ENCODE measurements at places on chromosomes 13 and 19.
A peak's percentile ranks its signal among the peaks of the same experiment; 100 is the strongest.

DNA sequence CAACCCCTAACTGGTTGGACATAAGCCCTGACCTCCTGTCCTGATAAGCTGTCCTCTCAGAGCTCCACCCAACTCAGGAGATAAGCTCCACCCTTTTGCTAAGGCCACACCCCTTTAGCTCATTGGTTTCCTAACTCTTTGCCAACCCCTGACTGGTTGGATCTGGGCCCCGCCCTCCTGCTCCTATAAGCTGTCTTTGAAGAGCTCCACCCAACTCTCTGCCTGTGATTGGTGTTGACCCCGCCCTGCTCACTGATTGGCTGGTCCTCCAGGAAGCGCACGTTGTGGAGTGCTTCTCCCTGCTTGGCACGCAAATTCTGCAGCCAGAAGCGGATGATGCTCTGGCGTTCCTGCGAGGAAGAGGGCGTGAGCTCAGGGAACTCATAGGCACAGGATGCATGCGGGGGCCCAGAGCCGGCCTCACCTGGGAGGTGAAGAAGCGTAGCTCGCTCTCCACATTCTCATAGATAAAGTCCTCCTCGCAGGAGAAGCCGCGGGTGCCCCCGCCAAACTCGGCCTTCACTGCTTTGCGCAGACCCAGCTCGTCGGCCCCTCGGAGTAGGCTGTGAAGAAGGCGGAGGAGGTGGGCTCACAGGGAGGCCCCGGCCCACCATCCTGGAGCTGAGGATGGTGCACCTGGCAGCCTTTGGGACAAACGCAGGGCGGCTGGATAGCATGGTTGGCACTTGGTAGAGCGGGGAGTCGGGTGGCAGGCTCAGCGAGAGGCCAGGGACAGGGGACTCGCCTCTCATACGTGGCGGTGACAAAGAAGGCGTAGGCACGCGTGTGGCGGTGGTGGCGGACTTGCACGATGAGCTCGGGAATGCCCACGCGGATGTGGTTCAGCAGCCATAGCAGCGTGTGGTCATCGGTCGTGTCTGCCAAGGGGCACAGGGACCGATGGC is 1.7 kb downstream of the ANO8 start:
- no peak for DNase-seq

GRCh38 chr13:32949820-32950219 is 66.4 kb upstream of the KL start:
- DNase-seq, result no peak

DNA sequence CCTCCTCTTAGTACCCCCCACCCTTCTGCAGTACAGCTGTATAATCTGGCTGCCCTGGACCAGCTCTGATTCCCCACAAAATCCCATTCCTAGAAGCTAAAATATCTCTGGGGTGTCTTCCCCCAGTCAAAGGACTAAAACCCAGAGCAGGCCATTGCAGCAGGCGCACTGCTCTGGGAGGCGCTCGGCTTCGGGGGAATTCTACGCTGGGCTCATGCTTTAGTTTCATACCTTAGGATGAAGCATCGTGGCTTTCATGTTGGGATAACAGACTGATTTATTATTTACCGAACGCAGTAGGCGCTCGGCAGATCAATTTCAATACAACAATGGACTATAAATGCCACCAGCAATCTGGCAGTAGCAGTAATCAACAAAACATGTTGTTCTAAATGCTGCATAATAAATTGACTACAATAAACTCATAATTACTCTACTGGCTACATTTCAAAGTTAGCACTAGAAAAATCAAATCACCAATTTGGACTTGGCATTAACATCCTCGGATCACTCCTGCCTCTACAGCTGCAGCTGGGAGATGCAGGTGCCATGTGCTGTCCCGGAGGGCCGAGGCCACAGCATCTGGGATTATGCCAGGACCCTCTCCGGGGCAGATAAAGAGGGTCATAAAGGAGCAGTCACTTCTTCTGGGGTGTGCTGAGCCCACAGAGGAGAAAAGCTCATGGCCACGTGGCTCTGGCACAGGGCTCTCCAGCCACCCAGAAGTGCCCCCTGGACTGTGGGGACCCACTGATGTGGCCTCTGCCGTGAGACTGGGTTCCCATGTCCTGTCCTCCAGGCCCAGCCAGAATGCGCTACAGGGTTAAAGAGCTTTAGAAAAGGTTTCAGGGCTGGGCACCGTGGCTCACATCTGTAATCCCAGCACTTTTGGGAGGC is 35.3 kb downstream of the CEBPG start:
- no peak for DNase-seq

- DNase-seq, result peak; percentile 96
Measured at GRCh38 chr13:47897411-47898050, 103.5 kb downstream of the SUCLA2 start.

- DNase-seq, result no peak
Measured at GRCh38 chr13:41213919-41214318, 19.6 kb upstream of the KBTBD7 start.

DNA sequence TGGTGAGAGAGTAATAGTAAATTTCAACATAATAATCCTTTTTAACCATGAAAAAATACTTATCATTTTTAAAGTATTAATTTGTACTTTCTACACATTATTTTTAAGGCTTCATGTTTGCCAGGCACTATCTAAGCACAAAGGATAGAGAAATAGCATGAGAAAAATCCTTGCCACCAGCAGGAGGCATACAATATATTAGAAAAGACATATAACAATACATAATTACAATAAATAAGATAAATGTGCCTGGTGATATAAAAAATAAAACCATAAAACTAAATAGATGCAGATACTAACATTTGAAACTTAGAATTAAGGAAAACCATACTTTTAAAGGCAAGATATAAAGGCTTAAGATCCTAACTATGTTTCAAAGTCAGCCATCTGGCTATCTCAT is 1256.4 kb downstream of the DIAPH3 start:
- DNase-seq, result no peak

- no peak for DNase-seq
Measured at GRCh38 chr13:111210544-111211469, 95.7 kb downstream of the ARHGEF7 start.

DNA sequence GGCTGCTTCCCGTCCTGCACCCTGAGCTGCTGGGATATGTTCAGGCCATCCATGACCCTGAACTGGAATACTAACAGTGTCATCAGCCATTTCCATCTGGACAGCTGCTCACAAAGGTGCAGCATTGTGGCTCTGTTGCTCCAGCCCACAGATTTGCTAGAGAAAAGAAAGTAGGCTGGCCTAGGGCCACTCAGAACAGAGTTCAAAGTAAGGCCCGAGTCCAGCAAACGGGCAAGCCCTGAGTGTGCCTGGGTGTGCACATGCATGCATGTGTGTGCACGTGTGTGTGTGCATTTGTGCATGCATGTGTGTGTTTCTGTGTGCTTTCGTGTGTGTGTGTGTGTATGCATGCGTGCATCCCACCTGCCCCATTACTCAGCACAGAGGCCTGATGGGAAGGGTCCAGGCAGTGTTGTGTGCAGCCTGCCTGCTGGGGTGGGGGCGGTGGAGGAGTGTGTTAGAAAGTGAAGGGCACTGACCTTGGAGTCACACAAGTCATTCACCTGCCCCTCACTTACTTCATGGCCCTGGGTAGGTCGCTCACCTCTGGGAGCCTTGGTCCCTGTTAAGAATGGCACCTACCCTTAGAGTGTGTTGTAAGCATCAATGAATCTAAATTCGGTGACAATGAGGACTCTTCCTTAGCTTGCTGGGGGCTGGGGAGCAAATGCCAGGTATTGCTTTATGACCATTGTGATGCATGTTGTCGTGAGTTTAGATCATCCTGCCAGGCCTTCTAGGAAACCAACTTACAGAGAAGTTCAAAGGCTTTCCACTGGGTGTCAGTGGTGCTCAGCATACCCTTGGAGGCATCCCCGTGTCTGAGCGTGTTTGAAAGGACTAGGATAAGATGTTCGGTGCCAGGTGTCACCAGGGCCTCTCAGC is 53.2 kb downstream of the GPR12 start:
- peak; percentile 9 for DNase-seq

DNA sequence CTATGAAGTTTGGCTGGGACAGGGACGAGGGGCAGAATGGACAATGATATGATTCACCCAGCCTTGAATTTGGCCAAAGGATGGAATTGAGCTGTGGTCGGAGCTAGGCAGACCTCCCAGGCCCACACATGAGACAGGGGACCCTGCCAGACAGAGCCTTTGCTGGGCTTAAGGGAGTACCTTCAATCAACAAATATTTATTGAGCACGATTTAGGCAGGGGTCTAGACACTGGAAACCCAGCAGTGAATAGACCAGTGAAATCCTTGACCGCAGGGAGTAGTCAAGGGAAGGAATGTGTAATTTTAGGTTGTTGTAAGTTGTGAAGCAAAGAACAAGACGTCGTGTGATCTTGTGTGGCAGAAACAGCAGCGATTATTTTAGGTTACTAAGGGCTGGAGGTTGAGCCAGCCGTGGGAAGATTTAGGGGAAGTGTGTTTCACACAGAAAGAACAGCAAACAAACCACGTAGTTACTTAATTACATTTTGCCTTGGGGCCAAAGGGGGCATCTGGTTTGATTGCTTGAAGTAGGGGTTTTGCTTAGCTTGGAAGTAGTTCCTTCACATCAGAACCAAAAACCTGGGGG is 16.9 kb upstream of the AP1M2 start:
- no peak for DNase-seq

DNA sequence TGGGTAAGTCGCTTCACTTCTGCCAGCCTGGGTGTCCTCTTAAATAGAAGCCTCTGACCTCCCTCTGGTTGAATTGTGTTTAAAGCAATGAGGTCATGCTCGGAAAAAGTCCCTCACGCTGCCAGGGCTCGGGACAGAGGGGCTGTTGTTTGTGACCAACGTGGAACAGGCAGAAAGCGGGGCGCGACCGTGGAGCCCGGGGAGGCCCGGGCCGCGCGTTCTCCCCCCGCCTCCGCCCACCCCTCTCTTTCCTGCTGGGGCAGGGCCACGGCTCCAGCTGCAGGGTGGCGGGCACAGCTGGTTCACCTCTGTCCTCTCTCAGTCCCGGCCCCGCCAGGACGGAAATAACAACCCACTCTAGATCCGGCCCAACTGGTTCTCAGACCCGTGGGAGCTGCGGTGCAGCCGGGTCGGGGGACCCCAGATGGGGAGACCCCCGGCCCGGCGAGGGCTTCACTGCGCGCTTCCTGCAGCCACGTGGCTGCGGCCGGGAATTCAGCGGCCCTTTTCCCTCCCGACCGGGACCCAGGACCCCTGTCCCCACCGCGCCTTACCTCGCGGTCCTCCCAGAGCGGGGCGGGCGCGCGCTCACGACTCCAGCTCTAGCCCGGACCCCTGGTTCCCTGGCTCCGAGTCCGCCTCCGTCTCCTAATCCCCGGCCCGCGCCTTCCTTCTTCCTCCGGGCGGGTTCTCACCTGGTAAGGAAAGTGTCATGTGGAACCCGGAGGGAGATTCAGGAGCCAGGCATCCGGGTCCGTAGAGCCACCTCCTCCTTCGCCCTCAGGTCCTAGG is 1.9 kb downstream of the CDC42EP5 start:
- no peak for DNase-seq

GRCh38 chr19:31529121-31529520 is 179.9 kb upstream of the TSHZ3 start:
- DNase-seq, result no peak

DNA sequence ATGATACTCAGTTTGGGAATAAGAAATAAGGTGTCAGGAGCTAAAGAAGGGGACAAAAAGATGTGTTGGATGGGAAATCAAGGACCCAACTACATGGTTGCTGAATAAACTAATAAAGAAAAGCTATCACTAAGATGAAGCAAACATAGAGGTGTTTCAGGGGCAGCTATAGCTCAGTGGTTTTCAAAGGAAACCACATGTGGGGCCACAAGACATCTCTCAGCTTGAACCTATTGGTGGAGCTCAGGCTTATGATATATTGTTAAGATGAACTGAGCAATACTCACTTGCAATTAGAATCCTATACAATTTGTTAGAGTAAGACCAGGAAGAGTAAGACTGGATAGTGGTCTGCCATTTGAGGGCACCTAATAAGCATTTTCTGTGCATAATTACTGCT is 45.1 kb upstream of the SPRY2 start:
- DNase-seq, result no peak

- no peak for DNase-seq
Measured at GRCh38 chr19:10826846-10827245, 9.2 kb downstream of the TMED1 start.

- DNase-seq, result no peak
Measured at GRCh38 chr19:11806354-11807098, 7.5 kb upstream of the ZNF440 start.

DNA sequence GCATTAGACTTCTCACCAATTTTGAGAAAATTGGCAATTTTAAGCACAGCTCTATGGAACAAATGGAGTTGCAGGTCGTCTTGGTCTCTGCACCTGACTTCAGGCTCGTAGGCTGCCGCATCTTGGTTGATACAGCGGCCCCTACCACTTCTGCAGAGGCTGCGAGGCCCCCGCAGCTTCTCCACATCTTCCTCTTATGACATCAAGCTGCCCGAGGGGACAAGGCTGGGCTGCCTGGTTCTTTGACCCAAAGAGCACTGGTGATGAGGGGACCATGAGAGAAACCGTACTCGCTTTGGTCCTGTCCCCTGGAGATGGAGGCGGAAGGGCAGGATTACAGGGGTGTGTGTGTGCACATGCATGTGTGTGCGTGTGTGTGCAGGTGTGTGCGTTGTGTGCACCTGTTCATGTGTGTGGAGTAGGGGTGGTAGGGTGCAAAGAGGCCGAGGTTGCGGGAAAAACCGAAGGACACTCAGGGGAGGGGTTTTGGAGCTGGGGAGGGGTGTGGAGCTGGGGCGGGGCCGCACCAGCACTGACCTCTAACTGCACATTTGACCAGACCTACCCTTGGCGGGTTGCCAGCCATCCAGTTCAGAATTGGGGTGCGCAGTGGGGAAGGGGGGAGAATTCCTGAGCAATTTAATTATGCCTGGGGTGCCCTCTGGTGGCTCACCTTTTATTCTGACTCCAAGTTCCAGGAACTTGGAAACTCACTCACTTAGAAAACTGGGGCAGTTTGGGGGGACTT is 65.1 kb upstream of the ARHGEF7 start:
- DNase-seq, result no peak

- DNase-seq, result no peak
Measured at GRCh38 chr19:50721441-50722137, 1.6 kb upstream of the CLEC11A start.

DNA sequence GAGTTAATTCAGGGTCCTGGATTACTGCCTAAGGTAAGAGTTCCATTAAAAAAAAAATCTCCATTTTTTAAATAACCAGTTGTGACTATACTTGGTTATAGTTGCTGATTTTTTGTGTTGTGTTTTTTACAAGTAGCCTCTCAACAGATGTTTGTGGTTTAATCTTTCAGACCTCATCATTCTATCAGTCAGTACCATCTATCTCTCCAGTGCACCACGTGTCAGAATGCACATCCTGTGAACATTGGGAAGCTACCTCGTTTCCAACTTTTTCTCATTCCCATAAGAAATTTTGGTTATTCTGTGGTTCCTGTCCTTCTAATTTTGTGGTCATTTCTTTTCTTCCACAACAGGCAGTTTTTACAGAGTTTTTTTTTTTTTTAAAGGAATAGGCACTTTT is 39.2 kb downstream of the WDFY2 start:
- no peak for DNase-seq

GRCh38 chr13:46698014-46698413 is 98.9 kb downstream of the ESD start:
- no peak for DNase-seq

Data from astrocyte of the cerebellum (primary cell).